ENCODE measurements at places on chromosomes 5 and 9.

GRCh38 chr5:123425431-123425830 is 2.2 kb upstream of the CEP120 start:
- DNase-seq, result no peak

DNA sequence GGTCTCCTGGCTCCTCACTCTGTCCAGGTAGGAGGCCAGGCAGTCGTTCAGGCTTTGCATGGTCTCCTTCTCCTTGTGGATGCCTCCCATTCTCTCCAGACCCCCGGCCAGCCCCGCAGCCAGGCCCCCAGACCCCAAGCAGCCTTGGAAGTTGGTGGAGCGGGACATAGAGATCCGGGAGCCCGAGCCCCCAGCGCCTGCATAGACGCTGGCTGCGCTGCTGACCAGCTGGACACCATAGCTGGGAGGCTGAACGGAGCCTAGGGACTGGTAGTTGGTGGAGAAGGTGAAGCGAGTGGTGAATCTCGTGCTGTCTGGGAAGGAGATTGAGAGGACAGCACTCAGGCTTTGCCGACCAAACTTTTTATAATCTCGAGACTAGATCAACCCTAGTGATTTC is 35.9 kb downstream of the FOXI1 start:
- DNase-seq, result no peak

DNA sequence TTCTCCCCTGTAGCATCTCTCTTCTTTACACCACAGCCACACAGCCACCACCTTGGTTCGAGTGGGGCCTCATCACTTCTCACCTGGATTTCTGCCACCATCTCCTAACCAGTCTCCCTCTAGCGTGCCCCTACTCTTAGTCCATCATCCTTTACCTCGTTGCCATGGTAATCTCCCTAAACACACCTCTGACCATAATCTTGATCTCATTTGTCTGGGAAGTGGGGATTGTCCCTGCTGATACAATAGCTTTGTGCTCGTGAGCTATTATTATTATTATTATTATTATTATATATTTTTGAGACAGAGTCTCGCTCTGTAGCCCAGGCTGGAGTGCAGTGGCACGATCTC is 76.5 kb upstream of the HSPA9 start:
- DNase-seq, result no peak

GRCh38 chr5:108315829-108316228 is 66.1 kb downstream of the FBXL17 start:
- no peak for DNase-seq

- DNase-seq, result no peak
These were observed 164.0 kb downstream of the TTC39B start for GRCh38 chr9:15142878-15143534.

DNA sequence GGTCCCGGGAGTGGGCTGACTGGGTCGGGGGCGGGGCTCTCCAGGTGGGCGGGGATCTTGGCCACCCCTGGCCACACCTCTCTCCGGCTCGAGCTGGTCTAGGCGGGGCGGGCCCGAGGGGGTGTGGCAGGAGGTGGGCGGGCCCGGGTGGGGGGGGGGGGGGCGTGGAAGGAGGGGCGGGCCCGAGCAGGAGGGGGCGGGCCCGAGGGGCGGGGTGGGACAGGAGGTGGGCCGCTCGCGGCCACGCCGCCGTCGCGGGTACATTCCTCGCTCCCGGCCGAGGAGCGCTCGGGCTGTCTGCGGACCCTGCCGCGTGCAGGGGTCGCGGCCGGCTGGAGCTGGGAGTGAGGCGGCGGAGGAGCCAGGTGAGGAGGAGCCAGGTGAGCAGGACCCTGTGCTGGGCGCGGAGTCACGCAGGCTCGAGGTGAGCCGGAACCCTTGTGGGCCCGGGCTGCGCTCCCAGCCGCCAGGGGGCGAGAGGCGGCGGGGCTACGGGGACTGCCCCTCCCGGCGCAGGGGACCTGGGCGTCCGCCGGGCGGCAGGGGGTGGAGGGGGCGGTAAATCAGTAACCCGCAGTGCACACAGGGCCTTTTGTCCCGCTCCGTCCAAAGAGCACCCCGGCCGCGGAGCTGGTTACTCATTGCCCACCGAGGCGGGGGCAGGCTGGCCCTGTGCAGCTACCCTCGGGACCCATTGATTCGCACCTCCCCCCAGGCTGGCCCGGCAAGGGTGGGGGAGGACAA is at the start of gene FGFR4:
FGFR4 (plus strand) TSS at position 262 of the 744 bp plus-strand sequence. CDS start 2,688 bp downstream, outside the sequence.
- DNase-seq, result peak; percentile 8

DNA sequence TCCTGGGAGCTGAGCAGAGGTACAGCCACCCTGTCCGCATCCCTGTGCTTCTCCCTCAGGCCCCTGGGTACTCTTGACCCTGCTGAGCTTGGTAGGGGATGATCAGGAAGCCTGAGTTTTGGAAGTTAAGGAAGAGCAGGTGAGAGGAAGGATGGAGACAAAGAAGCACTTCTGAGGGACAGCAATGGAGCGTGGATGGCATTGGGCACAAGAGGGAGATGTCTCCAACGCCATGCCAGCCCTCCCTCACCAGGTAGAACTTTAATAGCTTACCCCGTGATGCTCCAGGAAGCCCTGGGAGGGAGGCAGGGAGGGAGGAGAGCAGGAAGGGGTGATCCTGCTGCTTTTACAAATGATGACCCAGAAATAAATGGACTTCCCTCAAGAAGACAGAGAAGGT is 29.9 kb upstream of the SMU1 start:
- no peak for DNase-seq

DNA sequence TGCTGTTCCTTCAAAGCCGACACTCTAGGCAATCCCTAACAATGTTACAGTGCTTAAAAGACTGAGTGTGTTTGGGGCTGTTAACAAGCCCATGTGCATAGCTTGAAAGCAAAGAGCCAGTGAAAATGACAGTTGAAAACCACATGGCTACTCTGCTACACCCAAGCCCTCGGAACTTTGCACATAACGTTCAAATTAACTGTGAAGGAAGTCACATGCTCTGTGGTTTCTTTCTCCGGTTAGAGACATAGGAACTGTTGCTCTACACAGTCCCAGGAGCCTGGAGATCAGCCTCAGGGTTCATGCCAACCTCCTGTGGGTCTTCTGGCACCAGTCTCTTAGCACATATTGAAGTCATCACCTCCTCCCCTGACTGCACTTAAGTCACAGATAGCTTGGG is 51.1 kb downstream of the C9orf152 start:
- DNase-seq, result no peak

- no peak for DNase-seq
These were observed 76.8 kb downstream of the LMX1B start for GRCh38 chr9:126690431-126691051.

DNA sequence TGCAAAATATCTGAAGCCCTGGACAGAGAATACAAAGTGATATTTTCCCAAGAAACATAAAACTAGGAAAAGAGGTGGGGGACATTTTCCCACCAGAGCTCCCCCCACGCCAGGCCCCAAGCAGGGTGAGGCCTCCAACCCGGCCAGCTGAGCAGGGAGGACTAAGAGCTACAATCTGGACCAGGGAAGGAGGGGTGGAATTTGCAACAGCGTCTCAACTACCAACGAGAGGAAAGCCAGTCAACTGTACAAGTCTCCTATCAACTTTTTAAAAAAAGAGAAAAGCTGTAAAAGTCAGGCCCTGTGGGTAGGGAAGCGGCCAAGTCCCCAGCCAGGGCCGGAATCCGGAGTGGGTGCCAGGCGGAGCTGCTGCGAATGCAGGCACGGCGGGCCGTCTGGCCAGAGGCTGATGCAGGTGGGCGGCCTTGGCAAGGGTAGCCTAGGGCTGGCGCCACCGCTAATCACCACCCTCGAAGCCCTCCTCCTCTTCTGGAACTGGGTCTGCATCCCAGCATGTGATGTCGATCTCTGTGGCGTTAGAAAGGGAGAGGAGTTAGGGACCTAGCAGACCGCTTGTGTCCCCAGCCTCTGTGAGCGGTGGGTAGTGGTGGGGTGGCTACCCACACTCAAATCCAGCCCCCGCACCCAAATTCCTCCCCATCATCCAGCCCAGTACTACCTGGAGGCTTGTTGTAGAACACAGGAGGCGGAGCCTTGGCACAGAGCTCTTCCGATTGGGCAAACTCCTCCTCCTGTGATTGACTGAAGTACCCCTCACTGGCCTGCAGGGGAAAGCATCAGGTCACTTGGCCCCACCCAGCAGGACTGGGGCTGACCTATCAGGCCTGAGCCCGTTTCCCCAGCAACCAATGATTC is 10.6 kb downstream of the PRR7 start:
- DNase-seq, result peak; percentile 79

DNA sequence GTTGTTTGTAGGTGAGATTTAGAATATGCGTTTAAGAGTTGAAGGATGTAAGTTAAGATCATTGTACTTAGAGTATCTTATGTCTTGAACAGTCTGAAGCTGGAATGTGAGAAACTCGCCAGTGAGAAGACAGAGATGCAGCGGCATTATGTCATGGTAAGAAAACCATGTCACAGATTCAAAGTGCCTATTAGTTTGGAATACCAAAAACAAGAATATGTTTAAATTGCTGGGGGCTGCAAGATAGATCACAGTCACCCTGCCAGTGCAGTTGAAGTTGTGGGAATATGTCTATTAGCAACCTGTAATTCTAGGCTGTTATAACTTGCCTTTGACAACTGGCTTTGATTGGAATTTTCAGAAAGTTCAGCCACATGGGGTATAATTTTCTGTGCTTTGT is 3.0 kb downstream of the TLE4 start:
- DNase-seq, result no peak

DNA sequence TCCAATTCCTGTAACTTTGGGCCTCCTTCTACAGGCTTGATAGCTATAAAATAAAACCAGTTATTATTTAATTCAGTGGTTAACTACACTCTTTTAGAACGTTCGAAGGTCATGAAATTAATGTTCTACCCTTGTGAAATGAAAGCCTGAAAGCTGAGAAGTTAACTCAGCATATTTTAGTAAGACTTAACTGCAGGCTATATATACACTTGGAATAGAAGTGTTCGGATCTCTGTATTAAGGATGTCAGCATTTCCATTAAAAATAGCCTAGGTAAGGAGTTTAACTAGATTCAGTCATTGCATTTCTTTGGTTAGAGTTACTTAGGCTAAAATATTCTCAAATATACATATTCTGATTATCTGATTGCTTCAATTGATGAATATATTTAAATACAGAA is 229.2 kb downstream of the MRPS30 start:
- DNase-seq, result no peak

GRCh38 chr5:139649082-139649991 is 1.2 kb downstream of the CXXC5 start:
- DNase-seq, result no peak

DNA sequence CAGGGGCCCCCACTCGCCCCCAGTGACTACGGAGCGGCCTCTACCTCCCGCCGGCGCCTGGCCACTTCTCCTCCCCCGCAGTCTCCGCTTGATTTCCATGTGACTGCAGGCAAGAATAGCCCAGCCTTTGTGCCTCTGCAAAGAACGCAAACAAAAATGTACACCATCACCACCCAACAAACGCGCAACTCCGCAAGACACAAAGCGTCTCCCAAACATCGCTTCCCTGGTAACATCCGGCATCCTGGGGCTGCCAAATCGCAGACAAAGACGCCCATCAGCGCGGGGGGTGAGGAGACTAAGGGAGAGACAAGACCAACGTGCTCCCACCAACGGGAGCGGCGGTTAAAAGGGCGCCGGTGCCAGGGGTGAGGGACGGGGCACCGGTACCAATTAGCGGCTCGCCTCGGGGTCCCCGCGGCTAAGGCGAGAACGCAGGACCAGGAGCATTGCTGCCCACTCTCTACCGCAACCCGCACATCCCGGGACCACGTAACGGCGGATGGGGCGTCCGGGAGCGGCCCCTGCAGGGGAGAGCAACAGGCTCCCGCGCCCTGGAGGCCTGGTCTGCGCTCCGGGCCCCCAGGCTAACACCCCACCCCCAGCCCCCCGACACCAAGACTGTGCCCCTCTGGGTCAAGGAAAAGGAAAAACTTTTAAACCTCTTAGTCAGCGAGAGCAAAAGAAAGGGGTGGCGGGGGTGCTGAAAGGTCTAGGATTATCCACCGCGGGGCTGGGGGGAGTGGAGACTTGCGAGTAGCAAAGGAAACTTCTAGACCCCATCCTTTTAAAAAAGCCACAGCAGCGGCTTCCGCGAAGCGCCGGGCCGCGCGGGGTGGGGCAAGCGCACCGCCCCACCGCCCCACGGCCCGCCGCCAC is 885 bp downstream of the MPDZ start:
- DNase-seq, result peak; percentile 64

DNA sequence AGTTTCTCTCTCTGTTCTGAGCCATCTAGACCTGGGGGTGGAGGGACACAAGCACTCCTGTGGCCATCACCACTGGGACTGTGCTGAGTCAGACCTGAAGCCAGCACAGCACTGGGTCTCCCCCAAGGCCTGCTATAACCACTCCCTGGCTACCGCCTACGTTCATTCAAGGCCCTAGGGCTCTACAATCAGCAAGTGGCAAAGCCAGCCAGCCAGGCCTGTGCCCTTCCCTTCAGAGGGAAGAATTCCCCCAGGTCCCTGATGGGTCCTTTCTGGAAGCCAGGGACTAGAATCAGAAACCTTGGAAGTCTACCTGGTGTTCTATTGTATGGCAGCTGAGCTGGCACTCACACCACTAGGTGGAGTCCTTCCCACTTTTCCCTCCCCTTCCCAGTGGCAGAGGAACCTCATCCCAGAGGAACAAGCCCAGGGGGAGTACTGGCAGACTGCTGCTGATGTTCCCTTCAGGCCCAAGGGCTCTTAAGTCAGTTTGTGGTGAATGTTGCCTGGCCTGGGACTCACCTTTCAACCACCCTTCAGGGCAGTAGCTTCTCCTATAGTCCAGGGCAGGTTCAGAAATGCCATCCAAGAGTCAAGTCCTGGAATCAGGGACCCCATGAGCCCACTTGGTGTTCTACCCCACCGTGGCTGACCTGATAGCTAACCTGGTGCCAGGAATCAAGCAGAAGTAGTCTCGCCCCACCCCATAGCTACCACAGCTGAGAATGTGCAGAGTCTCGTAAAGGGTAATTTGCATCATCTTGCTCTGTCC is 20.0 kb downstream of the JMY start:
- no peak for DNase-seq

DNA sequence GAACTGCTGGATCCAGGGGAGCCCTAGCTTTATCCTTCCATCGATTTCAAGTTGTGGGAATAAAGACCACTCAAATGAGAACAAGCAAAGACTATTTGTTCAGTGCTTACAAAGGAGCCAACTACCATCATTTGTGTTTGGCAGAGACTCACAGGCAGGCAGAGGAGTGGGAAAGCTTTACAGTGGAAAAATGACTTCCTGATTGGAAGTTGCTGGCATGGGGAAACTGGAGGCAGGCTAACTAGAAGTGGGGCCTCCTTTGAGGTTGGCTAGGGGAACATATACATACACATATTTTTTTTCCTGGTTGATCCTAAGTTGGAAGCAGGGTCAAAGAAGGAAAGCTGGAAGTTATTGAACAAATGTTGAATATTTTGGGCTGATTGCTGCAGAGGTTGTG is 121.7 kb downstream of the ACTBL2 start:
- DNase-seq, result no peak

- DNase-seq, result no peak
These were observed 5.6 kb downstream of the IRX1 start for GRCh38 chr5:3601061-3601710.

GRCh38 chr5:56072863-56073766 is 78.4 kb upstream of the IL6ST start:
- no peak for DNase-seq

- DNase-seq, result no peak
These were observed 122.6 kb downstream of the APBA1 start for GRCh38 chr9:69549310-69550202.
